Stimulated activated CD8-positive, alpha-beta memory T cell treated with anti-CD3 and anti-CD28 coated beads, Interleukin-4, amount 100 ng/mL, for 4 hours (primary cell): ENCODE measurements at places on chromosomes 5 and 9.

- no peak for DNase-seq
Measured at GRCh38 chr5:9782826-9783560, 152.8 kb upstream of the TAS2R1 start.

DNA sequence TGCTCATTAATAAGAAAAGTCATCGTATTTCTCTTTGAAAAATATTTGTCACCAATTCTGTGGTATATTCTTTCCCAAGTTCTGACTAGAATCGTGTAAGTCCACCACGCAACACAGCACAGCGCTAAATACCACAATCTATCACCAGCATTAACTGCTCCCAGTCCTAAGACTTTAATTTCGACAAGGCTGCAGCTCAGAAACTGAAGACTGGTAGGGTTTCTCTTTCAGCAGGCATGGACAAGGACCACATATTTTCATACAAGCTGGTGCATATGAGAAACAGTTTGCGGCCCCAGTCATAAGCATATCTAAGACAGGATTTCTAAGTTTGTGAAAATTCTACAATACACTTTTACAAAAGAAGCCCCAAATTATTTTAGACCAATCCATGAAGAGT, 24.1 kb downstream of the BNC2 start:
- DNase-seq = no peak

- DNase-seq = no peak
Measured at GRCh38 chr5:124570285-124571035, 176.0 kb downstream of the ZNF608 start.

GRCh38 chr9:6944896-6945295, 187.1 kb downstream of the KDM4C start:
- DNase-seq = no peak

DNA sequence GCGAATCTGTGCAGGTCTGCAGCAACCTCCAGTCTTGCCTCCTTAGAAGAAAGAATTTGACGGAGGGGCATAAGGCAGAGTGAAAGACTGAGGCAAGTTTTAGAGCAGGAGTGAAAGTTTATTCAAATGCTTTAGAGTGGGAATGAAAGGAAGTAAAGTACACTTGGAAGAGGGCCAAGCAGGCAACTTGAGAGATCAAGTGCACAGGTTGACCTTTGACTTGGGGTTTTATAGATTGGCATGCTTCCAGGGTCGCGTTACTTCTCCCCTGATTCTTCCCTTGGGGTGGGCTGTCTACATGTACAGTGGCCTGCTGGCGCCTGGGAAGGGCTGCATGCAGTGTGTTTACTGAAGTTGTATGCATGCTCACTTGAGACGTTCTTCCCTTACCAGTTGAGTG, 127.2 kb upstream of the FER start:
- DNase-seq = no peak

- DNase-seq = no peak
Measured at GRCh38 chr5:127916885-127917573, 166.5 kb upstream of the SLC12A2 start.

DNA sequence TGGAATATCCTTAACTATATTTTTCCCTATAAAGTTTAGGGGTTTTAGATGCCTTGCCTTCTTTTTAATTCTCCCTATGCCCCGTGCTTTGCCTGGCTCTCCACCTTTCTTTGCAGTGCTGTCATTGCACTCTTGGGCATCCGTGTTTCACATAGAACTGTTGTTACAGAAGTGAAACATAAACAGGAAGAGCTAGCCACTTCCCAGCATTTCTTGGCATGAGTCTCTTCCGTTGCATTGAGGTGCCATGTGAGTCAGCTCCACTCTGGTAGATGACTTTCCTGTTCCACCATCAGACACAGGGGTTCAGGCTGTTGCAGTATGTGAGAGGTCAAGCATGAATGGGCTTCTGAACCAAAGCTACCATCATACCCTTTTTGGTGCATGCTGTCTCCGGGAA, 73.4 kb downstream of the ANGPTL2 start:
- no peak for DNase-seq

DNA sequence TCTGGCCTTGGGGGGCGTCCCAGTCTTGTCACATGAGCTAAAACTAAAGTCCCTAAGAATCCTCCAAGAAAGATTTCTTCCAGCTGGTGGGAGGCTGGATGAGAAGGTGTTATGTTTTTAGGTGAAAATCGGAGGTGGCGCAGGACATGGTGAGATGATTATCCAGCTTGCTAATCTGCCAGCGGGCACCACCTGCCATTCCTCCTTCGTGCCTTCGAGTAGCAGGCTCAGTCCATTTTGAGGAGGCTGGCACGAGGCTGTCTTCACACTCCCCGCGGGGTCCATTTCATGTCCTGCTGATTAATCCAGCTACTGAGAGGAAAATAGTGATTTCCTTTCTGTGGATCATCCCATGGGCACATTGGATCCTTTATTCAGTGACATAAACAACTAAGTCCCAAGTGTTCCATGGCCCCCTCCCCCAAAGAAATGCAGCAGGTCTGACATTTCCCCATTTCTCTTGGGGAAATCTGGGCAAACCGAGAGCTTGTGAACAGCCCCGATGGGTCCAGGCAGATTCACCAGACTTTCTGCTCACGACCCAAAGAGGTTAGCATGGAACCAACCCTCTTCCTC, 38.2 kb upstream of the EXOC3 start:
- DNase-seq = no peak

DNA sequence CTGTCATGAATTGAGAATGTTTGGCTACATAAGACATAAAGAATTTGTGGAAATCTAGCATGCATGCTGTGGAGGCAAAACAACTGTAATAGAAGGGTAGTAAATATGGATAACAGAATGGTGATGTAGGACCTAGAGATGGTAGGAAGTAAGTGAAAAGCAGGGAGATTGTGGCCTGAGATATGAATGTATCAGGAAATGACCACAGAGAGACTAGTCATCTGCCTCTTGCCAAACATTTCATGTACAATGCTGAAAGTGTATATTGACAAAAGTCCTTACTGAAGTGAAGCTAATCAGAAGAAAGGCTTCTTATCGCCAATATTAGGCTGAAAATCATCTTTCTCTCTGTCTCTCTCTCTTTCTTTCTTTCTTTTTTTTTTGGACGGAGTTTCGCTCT, 873.1 kb upstream of the CTNND2 start:
- DNase-seq = no peak

- DNase-seq = no peak
Measured at GRCh38 chr9:22105005-22105722, 96.1 kb upstream of the CDKN2B start.

DNA sequence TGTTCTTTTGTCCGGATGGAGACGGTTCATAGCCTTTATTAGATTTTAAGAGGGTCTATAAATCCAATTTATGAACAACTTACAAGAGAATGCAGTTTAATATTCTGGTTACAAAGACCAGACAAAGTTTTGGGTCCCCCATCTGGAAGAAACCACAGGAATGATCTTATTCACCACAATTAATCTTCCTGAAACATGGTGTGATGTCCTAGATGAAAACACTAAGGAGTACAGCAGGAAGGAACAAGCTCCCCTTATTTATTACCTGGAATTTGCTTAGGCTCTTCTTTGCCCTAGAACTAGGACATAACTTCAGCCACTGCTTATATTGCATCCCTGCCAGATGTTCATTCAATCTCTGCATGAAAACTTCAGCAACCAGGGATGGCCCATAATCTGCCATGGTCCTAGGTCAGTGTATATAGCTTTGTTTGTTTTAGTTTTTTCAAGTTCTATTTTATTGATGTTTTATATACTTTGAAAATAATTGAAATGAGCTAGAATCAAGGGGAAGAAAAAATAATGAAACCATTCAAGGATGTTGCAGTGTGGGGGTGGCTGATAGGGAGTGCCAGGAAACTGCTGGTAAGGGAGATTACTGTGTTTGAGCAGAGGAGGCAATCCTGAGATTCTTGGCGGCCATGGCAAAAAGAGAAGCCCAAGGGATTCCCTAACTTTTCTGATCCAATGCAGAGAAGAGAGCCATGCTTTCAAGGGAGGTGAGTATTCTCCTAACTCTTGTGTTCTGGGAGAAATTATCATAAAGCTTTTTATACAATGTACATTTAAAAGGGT, 16.8 kb downstream of the TXNDC8 start:
- no peak for DNase-seq

- DNase-seq = no peak
Measured at GRCh38 chr5:157486861-157487260, 26.8 kb downstream of the NIPAL4 start.

GRCh38 chr5:98066910-98067309, 706.6 kb upstream of the RGMB start:
- DNase-seq = no peak

- DNase-seq = no peak
Measured at GRCh38 chr9:136720251-136720897, 8.0 kb downstream of the DIPK1B start.

- no peak for DNase-seq
Measured at GRCh38 chr5:72180925-72181324, 73.7 kb downstream of the MAP1B start.

GRCh38 chr9:33025572-33026342, 684 bp downstream of the DNAJA1 start:
- peak; percentile 48 for DNase-seq
